ENCODE measurements at places on chromosomes 5 and 9. TPM values are rescaled to one million over a fixed set of nuclear protein-coding genes. Genes with fewer than 3 reads are reported as not detected.

NNT gene
- total RNA-seq = 75.6 TPM

OR13F1 gene
- not detected for total RNA-seq

NUDT2 gene
- 25.2 TPM for total RNA-seq

GRCh38 chr5:99070362-99070761 lies 141.6 kb upstream of the CHD1 start:
- no peak overlapping the region for H3K4me3 ChIP-seq
- no peak for DNase-seq
- H3K27me3 ChIP-seq = no peaks in the 10 kb centered on the region
- H3K27ac ChIP-seq = no peak overlapping the region
- no peaks in the 10 kb centered on the region for H3K4me1 ChIP-seq
- H3K36me3 ChIP-seq = no peaks in the 10 kb centered on the region

- no peaks in the 10 kb centered on the region for H3K36me3 ChIP-seq
- peak within 1 kb of the TSS; percentile 84 for H3K4me3 ChIP-seq
- H3K4me1 ChIP-seq = peaks cover 35% of the 10 kb centered on the region
- H3K27ac ChIP-seq = peak within 1 kb of the TSS; percentile 76
- peak; percentile 99 for DNase-seq
- H3K27me3 ChIP-seq = no peaks in the 10 kb centered on the region
Measured at GRCh38 chr5:98773464-98774191, at the start of gene RGMB. Gene RGMB (plus strand): TSS chr5:98773663. CDS start chr5:98774071, 408 bp downstream.

DNA sequence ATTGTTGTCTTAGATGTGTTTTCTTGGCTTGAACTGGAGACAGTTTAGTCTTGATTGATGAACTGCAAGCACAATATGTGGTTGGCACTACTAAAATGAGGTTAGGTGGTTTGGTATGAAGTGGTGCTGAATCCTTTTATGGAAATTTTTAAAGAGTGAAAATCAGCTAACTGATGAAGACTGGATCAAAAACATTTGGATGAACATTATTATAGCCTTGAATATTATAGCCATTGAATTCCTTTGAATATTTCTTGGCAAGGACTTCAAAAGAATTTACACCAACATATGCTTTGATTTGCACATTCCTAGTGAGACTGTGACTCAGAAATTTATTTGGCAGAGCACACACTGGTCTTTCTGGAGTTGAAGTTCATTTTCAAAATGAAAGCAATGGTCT lies 318.3 kb downstream of the CHSY3 start:
- no peak overlapping the region for H3K4me3 ChIP-seq
- H3K27me3 ChIP-seq = no peaks in the 10 kb centered on the region

GRCh38 chr5:81251922-81252321 lies 18.8 kb downstream of the CKMT2 start:
- no peaks in the 10 kb centered on the region for H3K27me3 ChIP-seq
- no peak overlapping the region for H3K27ac ChIP-seq
- H3K36me3 ChIP-seq = no peaks in the 10 kb centered on the region
- peaks cover 5% of the 10 kb centered on the region for H3K4me1 ChIP-seq
- DNase-seq = no peak

- no peak overlapping the region for H3K27ac ChIP-seq
- H3K4me3 ChIP-seq = no peak overlapping the region
- H3K4me1 ChIP-seq = no peaks in the 10 kb centered on the region
- no peaks in the 10 kb centered on the region for H3K27me3 ChIP-seq
Measured at GRCh38 chr9:17349831-17350230, 215.0 kb downstream of the CNTLN start.

DNA sequence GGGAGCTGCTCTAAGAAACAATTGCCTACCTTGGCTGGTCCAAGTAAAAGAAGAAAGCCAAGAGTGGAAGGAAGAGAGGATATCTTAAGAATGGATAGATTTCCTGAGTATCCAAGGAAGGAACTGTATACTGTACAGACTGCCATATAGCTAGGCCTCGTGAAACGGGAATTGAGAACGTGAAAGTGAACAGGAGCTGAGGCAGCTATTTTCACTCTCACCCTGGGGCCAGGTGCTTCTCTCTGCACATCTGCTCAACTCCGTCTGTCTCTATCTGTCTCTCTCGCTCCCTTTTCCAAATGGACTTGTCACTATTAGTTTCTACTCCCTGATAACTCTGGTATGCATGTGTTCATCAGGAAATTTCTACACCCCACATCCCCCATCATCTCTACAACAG lies 35.9 kb upstream of the TESK1 start:
- peaks cover 2% of the 10 kb centered on the region for H3K27me3 ChIP-seq
- no peaks in the 10 kb centered on the region for H3K36me3 ChIP-seq
- H3K27ac ChIP-seq = no peak overlapping the region
- no peak for DNase-seq

Data from endothelial cell of umbilical vein (primary cell).